Tibial nerve (tissue), 4 donors: ENCODE measurements at places on chromosomes 16 and 17. TPM values are rescaled to one million over a fixed set of nuclear protein-coding genes. Genes with fewer than 3 reads are reported as not detected.

- H3K4me3 ChIP-seq: no peak overlapping the region
- no peaks in the 10 kb centered on the region for H3K36me3 ChIP-seq
- H3K27ac ChIP-seq: no peak overlapping the region
- H3K27me3 ChIP-seq: no peaks in the 10 kb centered on the region
- DNase-seq: no peak
- H3K4me1 ChIP-seq: peaks cover 18% of the 10 kb centered on the region
Measured at GRCh38 chr16:77679391-77679790, 42.9 kb upstream of the NUDT7 start.

GRCh38 chr17:76586741-76587487 lies 1.3 kb upstream of the ST6GALNAC2 start:
- no peaks in the 10 kb centered on the region for H3K36me3 ChIP-seq
- peak overlapping the region; percentile 76 for H3K4me3 ChIP-seq
- peaks cover 19% of the 10 kb centered on the region for H3K4me1 ChIP-seq
- DNase-seq: no peak
- no peaks in the 10 kb centered on the region for H3K27me3 ChIP-seq
- no peak overlapping the region for H3K27ac ChIP-seq

DNA sequence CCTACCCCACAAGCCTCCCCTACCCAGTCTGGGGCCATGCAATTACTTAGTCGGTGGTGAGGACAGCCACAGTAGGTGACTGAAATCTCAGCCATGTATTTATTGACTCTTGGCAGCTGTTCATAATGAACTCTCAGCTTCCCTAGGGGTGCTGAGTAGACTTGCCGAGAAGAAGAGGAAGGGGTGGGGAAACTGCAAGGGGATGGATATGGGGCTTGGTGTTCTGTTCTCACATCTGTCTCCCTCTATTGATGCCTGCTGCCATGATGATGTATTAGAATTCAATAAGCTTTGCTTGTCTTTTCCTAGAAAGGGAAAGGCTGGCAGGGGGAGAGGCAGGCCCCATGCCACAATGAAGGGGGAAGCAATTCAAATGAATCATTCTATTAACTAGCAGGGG lies 112.9 kb downstream of the GP2 start:
- no peaks in the 10 kb centered on the region for H3K4me1 ChIP-seq
- no peak for DNase-seq
- H3K4me3 ChIP-seq: no peak overlapping the region
- no peaks in the 10 kb centered on the region for H3K36me3 ChIP-seq
- H3K27ac ChIP-seq: no peak overlapping the region
- H3K27me3 ChIP-seq: no peaks in the 10 kb centered on the region

GRCh38 chr17:34245351-34245905 lies 9.7 kb upstream of the CCL2 start:
- DNase-seq: no peak
- no peaks in the 10 kb centered on the region for H3K27me3 ChIP-seq
- no peaks in the 10 kb centered on the region for H3K36me3 ChIP-seq
- H3K27ac ChIP-seq: no peak overlapping the region

DNA sequence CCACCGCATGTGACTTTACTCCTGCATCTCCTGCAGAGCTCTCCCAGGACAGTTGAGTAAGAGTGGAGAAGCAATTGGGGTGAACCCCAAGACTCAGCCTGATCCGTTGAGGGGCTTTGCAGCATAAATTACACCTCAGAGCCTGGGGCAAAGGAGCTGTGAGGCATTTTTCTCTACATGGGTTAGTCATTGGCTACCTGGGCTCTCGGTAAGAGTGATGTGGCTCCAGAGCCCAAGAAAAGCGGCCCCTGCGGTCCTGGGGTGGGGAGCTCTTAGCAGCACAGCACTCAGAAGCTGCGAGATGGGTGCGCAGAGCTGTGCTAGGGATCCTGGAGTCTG lies 40.4 kb upstream of the C16orf78 start:
- no peaks in the 10 kb centered on the region for H3K27me3 ChIP-seq
- DNase-seq: no peak
- no peaks in the 10 kb centered on the region for H3K4me1 ChIP-seq
- no peak overlapping the region for H3K4me3 ChIP-seq

- H3K4me1 ChIP-seq: no peaks in the 10 kb centered on the region
- DNase-seq: no peak
- H3K36me3 ChIP-seq: no peaks in the 10 kb centered on the region
- no peaks in the 10 kb centered on the region for H3K27me3 ChIP-seq
- no peak overlapping the region for H3K4me3 ChIP-seq
Measured at GRCh38 chr16:20225228-20225733, 102.0 kb downstream of the GP2 start.

Gene NPIPA8
- total RNA-seq: 26.4 TPM

Gene NLRP1
- 38.4 TPM for total RNA-seq

Gene MAF
- total RNA-seq: 106 TPM

Gene CIITA
- total RNA-seq: 7.5 TPM

GRCh38 chr17:77326636-77327035 lies 185.9 kb downstream of the SEC14L1 start:
- peak overlapping the region; percentile 97 for H3K27ac ChIP-seq
- no peaks in the 10 kb centered on the region for H3K4me1 ChIP-seq
- peak; percentile 9 for DNase-seq
- H3K4me3 ChIP-seq: no peak overlapping the region

Gene FGF11
- total RNA-seq: 3.3 TPM

DNA sequence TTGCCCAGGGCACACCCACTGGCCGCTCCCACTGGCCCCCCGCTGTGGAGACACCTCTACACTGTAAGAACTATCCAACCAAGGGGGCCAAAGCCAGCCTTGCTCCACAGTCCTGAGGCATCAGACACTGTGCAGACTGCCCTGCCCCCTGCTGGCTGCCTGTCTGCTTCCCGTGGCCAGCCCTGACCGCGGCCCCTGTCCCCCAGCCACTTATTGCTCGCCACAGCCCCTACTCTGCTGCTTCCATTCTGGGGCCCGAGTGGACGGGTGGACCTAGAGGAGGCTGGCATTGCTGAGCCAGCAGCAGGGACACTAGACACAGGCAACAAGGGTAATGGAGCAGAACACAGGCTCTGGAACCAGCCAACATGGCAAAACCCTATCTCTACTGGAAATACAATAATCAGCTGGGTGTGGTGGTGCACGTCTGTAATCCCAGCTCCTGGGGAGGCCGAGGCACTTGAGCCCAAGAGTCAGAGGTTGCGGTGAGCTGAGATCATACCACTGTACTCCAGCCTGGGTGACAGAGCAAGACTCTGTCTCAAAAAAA lies 19.7 kb upstream of the LRRC37A3 start:
- no peaks in the 10 kb centered on the region for H3K27me3 ChIP-seq
- no peak overlapping the region for H3K27ac ChIP-seq
- no peak overlapping the region for H3K4me3 ChIP-seq
- H3K4me1 ChIP-seq: no peaks in the 10 kb centered on the region
- H3K36me3 ChIP-seq: no peaks in the 10 kb centered on the region

GRCh38 chr16:11350921-11351335 lies 5.7 kb downstream of the RMI2 start:
- H3K27ac ChIP-seq: peak overlapping the region; percentile 82
- no peaks in the 10 kb centered on the region for H3K36me3 ChIP-seq
- DNase-seq: no peak

- no peaks in the 10 kb centered on the region for H3K27me3 ChIP-seq
- H3K4me3 ChIP-seq: no peak overlapping the region
- peaks cover 59% of the 10 kb centered on the region for H3K36me3 ChIP-seq
Measured at GRCh38 chr17:43014649-43015542, 7.3 kb downstream of the VAT1 start.

Gene NPIPB2
- 12.6 TPM for total RNA-seq
